Dermis lymphatic vessel endothelial cell (primary cell): ENCODE measurements at places on chromosomes 3 and 15. TPM values are rescaled to one million over a fixed set of nuclear protein-coding genes. Genes with fewer than 3 reads are reported as not detected.

The SPATA12 gene
- total RNA-seq: 0.22 and 0.52 TPM in 2 replicates

The CCR3 gene
- not detected in 2 replicates for total RNA-seq

The A4GNT gene
- not detected in 2 replicates for total RNA-seq

The FBXL2 gene
- total RNA-seq: 10.7 TPM in 2 replicates

The CPNE9 gene
- not detected in 2 replicates for total RNA-seq

The TRH gene
- total RNA-seq: not detected in 2 replicates

The SNTN gene
- not detected in 2 replicates for total RNA-seq

The ADGRG7 gene
- not detected in 2 replicates for total RNA-seq

The MAP1A gene
- 0.17 and 0.33 TPM in 2 replicates for total RNA-seq

The GOLGA8F gene
- total RNA-seq: not detected in 2 replicates

The SERPINI2 gene
- not detected in 2 replicates for total RNA-seq

The HESX1 gene
- total RNA-seq: 0.33 and 0.60 TPM in 2 replicates

The CSK gene
- 21.7 and 30.5 TPM in 2 replicates for total RNA-seq

The LZTFL1 gene
- 7.6 and 13.8 TPM in 2 replicates for total RNA-seq

The STX19 gene
- not detected in 2 replicates for total RNA-seq

The DOCK3 gene
- under 0.01 TPM in 2 replicates for total RNA-seq

The CTDSPL2 gene
- total RNA-seq: 98.8 and 108 TPM in 2 replicates

The WDR76 gene
- 3.9 and 4.1 TPM in 2 replicates for total RNA-seq

The CACNA1D gene
- total RNA-seq: 0.09 TPM in 1 of 2 replicates, not detected in the other

The CPN2 gene
- not detected in 2 replicates for total RNA-seq

The WDR93 gene
- not detected in 2 replicates for total RNA-seq

The TUSC7 gene
- not detected in 2 replicates for total RNA-seq

The GOLGA8Q gene
- total RNA-seq: 0.22 and 0.43 TPM in 2 replicates

The ANKUB1 gene
- total RNA-seq: not detected in 2 replicates

The XPC gene
- 28.6 and 39.5 TPM in 2 replicates for total RNA-seq

The PSTPIP1 gene
- not detected in 2 replicates for total RNA-seq

The CCDC39 gene
- total RNA-seq: under 0.01 TPM in 1 of 2 replicates, not detected in the other
